ENCODE measurements at places on chromosomes 3 and 15. TPM values are rescaled to one million over a fixed set of nuclear protein-coding genes. Genes with fewer than 3 reads are reported as not detected.

RETNLB gene
- not detected for total RNA-seq

GABRB3 gene
- total RNA-seq, result 4.5 TPM

IGF2BP2 gene
- 16.7 TPM for total RNA-seq

DUOXA2 gene
- not detected for total RNA-seq

GABRA5 gene
- not detected for total RNA-seq

RFTN1 gene
- 25.0 TPM for total RNA-seq

C3orf22 gene
- not detected for total RNA-seq

TRH gene
- total RNA-seq, result not detected
